ENCODE measurements at places on chromosomes 7 and 10.

- no peak for DNase-seq
Observed at GRCh38 chr7:24318326-24318725, 34.3 kb downstream of the NPY start.

GRCh38 chr10:78781991-78782390 is 286.8 kb upstream of the ZMIZ1 start:
- DNase-seq = no peak

DNA sequence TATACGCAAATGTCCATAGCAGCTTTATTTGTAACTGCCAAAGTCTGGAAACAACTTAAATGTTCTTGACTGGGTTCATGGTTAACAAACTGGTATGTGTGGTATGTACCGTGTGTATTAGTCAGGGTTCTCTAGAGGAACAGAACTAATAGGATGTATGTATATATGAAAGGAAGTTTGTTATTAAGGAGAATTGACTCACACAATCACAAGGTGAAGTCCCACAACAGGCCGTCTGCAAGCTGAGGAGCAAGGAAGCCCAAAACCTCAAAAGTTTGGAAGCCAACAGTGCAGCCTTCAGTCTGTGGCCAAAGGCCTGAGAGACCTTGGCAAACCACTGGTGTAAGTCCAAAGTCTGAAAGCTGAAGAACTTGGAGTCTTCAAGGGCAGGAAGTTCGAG is 66.8 kb downstream of the TMEM168 start:
- DNase-seq = no peak

- DNase-seq = no peak
Observed at GRCh38 chr10:124916098-124916584, 25.8 kb upstream of the ZRANB1 start.

GRCh38 chr7:22361795-22362194 is 4.8 kb upstream of the RAPGEF5 start:
- DNase-seq = no peak

- DNase-seq = no peak
Observed at GRCh38 chr7:133320891-133321290, 68.0 kb downstream of the EXOC4 start.

GRCh38 chr7:2647594-2648172 is 15.9 kb downstream of the TTYH3 start:
- DNase-seq = no peak

GRCh38 chr7:5237286-5237685 is 45.5 kb upstream of the SLC29A4 start:
- no peak for DNase-seq

GRCh38 chr7:82567841-82568240 is 124.3 kb upstream of the CACNA2D1 start:
- no peak for DNase-seq

DNA sequence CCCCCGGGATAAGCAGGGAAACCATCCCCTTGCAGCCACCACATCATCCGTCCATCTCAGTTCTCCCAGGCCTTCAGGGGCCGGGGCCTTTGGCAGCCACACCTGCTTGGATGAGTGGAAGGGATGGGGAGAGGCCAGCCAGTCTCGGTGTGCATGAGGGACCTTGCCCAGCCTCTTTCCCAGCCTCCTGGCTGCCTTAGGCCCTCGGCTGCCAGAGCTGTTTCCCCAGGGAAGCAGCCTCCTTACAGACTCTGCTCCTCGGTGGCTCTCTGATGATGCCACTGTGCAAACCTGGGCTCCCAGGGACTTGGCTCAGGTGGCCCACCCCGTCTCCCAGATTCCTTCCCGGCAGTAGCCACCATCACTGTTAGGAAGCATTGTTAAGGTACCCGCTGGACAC is 14.7 kb downstream of the FGF8 start:
- no peak for DNase-seq

- no peak for DNase-seq
Observed at GRCh38 chr7:44664780-44665461, 58.5 kb downstream of the OGDH start.

GRCh38 chr7:45223078-45223477 is 65.5 kb downstream of the RAMP3 start:
- no peak for DNase-seq

DNA sequence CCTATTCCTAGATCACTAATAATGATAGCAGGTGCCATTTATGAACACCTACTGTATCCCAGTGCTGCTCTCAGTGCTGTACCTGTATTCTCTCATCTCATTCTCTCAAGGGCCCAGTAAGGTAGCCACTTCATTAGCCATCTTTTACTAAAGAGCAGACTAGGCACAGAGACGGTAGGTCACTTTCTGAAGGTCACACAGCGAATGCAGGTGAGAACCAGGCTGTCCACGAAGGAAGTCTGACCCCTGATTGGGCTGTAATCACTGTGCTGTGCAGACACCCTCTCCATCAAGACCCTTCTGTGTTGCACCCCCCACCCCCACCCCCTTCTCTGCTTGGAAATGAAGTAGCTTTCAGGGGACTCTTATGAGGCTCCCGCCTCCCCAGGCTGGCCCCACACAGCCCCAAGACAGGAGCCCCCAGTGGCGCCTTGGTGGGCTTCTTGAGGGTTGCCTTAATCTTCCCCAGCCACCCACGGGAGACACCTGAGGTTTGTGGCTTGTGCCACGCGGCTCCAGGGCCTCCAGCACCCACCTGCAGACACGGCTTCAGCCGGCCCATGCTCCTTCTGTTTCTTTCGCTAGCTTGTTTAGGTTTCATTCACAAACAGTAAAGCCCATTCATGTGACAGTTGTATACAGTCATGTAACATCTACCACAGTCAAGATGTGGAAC is 81.7 kb upstream of the FAM20C start:
- no peak for DNase-seq

GRCh38 chr7:112502700-112503099 is 21.9 kb downstream of the LSMEM1 start:
- no peak for DNase-seq

GRCh38 chr10:58586282-58587245 is 73.9 kb downstream of the BICC1 start:
- DNase-seq = no peak

- no peak for DNase-seq
Observed at GRCh38 chr7:110633313-110633712, 457.6 kb upstream of the LRRN3 start.

DNA sequence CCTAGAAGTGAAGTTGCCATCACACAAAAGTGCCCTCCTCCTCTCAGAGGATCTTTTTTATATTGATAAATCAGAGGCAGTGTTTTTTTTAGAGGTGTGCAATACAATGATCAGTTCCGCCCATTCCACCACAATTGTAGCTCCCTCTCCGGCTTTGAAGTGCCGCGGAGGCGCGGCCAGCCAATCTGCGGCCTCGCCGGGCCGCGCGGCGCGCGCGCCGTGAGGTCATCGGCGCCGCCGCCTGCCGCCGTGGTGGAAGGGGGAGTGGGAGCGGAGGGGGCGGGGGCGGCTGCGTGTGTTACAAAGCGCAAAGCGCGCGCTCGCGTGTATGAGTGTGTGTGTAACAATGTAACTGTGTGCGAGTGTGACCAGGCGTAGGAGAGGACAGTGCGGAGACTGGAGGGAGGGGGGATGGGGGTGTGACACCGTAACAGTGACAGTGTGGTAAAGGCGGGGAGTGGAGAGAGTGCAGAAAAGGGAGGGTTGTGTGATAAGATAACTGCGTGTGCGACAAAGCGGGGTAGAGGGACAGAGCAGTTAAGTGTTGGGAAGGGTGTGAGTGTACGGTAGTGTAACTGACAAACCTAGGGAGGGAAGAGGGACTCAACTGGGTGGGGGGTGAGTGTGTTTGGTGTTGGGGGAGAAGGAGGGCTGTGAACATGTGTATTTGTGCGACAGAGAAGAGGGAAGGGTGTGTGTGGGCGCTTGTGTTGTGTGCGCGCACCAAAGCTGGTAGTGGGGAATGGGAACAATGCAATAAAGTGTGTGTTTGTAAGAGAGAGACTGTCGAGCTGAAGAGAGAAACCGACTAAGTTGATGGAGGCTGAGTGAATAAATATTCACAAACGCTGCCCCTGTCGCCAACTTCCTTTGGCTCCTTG is at the start of gene SP8:
TSS of gene SP8 (minus strand) at position 108 of the 881 bp plus-strand sequence. CDS start at position 20, 88 bp downstream.
- DNase-seq = no peak

DNA sequence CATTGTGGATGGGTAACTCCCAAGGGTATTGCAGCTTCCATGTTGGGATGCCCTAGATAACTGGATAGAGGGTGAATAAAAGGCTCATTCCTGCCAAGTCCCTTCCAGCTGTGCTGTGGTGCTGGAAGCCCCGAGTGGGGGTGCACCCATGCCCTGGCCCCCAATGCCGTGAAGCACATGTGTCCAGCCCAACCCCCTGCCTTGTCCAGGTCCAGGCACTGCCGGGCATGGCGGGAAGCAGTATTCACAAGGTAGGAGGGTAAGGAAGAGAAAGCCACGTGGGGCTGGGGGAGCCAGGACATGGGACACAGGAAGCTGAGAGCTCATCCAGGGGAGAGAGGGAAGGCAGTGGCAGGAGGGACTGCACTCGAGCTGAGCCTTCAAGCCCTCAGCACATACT is 148.2 kb upstream of the CDCA7L start:
- DNase-seq = no peak

DNA sequence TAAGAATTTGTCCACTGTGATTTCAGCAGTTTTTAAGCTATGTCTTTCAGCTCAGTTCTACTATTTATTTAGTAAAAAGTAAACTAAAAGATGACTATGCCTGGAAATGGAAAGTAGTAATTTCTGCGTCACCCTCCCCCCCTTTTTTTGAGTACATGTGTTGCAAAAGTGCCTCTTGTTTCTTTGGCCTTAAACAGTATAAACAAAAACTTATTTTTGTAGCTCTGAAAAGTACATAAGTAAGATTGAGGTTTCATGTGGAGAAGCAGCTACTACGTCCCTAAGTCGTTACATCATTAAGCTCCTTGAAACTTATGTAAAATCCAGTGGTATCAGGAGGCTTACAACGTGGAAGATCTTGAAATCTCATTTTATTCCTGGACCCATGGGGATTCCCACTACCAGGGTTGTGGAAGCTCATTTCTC is 46.3 kb upstream of the HBP1 start:
- DNase-seq = no peak

- DNase-seq = no peak
Observed at GRCh38 chr10:31961277-31962074, 32.8 kb upstream of the ARHGAP12 start.

DNA sequence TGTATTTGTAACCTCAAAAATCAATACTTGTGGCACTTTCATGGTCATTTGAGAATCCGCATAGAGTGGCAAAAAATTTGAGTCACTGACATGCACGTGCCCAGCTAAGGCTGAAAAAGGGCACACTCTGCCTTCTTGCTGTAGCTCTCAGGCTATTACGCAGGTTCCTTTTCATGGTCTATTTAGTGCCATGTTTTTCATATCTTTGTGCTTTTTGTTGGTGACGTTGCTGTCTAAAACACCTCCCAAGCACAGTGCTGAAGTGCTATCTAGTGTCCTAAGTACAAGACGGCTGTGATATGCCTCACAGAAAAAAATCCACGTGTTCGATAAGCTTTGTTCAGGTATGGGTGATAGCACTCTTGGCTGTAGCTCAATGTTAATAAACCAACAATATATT is 50.9 kb downstream of the CREB3L2 start:
- no peak for DNase-seq

- DNase-seq = no peak
Observed at GRCh38 chr7:151408839-151409666, 785 bp downstream of the WDR86 start.

- DNase-seq = no peak
Observed at GRCh38 chr10:71133710-71134686, 78.4 kb upstream of the UNC5B start.

- no peak for DNase-seq
Observed at GRCh38 chr10:93076871-93077270, 3.2 kb downstream of the CYP26A1 start.

DNA sequence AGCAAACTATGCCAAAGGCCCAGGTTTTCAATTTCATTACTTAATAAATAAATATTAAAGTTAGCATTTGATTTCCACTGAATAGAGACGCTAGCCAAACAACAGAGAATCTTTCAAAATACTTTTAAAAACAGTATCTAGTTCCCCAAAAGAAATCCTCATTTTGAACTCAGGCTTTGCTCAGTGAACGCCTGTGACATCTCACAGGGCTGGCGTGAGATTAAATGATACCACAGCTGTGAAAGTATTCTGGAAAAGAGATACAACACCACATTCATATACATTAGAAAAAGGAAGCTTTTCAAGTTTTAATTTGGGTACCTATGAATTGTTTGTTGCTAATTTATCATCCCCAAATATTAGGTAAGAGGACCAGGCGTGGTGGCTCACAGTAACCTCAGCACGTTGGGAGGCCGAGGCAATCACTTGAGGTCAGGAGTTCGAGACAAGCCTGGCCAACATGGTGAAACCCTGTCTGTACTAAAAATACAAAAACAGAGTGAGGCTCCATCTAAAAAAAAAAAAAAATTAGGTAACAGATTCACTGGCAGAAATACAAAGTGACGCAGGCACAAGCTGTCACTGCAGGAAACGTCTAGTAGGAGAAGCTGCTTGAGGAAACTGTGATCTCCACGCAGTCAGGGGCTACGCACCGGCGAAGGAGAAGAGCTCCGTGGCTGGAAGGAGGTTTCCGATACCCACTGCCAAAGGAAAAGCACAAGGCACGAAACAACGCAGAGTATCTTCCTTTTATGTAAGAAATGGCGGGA is 50.0 kb downstream of the AMZ1 start:
- no peak for DNase-seq

DNA sequence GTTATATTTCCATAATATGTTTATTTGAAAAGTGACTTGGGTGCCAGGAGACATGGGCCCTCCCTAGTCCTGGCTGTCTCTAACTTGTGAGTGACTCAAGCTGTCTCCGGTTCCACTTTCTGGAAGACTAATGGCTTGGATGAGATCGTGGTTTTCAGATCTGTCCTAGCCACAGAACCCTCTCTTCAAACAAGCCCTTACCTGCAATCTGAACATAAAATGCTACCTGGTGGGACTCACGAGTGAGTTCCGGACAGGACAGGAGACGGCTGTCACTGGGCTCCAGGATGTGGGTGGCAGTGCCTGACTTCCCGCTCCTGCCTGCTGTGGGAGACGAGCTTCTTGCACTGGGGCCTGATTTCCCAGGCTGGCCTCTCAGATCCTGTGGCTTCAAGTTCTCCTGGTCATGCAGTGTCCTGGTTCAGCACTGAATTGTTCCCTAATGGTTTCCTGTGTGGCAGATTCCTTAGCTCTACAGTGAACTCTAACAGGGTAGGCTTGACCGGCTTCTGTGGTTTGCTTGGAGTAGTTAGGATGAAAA is 26.0 kb upstream of the PFKFB3 start:
- no peak for DNase-seq

GRCh38 chr7:155145477-155146255 is 75.5 kb downstream of the HTR5A start:
- DNase-seq = no peak

- DNase-seq = no peak
Observed at GRCh38 chr7:116942504-116942903, 10.8 kb upstream of the ST7 start.

GRCh38 chr10:11415095-11415494 is 196.4 kb downstream of the USP6NL start:
- no peak for DNase-seq
